ENCODE measurements at places on chromosomes 3 and 15. TPM values are rescaled to one million over a fixed set of nuclear protein-coding genes. Genes with fewer than 3 reads are reported as not detected.

- DNase-seq, result peak; percentile 47
Observed at GRCh38 chr3:184591789-184592188, 30.2 kb downstream of the EPHB3 start.

DNA sequence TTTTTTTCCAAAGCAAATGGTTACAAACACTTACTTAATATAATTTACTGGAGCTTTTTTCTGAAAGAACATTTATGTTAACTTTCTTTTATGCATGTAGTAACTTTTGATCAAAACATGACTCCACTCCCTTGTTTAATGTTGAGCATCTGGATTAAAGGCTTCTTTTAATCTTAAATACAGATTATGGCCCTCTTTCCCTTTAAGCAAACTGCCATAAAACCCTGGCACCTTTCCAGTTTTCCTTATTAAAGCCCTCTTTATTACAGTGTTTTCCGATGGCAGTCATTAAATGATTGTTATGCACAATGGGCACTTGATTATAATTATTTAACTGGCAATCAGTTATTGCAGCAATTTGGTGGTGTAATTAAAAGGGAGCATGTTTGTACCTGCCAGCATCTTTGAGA is 167.0 kb downstream of the VGLL4 start:
- DNase-seq, result no peak

DNA sequence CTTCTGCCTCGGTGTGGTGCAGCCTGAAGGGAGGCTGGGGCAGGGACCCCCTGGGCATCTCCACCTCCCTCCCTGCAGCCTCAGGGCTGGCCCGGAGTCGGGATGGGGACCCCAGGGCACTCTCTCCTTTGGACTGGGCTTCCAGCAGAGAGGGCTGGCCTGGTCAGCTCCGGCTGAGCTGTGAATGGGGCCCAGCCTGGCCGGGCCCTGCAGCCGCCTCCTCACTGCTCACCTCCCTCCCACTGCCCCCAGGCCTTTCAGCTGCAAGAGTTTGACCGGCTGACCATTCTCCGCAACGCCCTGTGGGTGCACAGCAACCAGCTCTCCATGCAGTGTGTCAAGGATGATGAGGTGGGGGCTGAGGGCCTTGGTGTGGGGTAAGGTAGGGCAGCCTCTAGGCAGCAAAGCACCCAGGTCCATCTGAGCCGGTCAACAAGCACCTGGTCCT is 36.0 kb downstream of the PSTPIP1 start:
- DNase-seq, result no peak

GRCh38 chr15:60563539-60564404 is 84.8 kb upstream of the ICE2 start:
- no peak for DNase-seq

GRCh38 chr3:103134023-103134724 is 699.4 kb downstream of the ZPLD1 start:
- no peak for DNase-seq

DNA sequence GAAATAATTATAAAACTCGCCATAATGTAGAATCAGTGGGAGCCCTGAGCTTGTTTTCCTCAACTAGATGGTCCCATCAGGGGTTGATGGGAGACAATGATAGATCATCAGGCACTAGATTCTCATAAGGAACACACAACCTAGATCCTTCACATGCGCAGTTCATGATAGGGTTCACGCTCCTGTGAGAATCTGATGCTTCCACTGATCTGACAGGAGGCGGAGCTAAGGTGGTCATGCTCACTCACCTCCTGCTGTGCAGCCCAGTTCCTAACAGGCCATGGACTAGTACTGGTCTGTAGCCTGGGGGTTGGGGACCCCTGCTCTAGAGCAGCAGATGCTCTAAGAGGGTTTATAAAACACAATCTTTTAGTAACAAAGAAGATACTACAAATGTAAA is 183.6 kb downstream of the ANXA2 start:
- DNase-seq, result no peak

DNA sequence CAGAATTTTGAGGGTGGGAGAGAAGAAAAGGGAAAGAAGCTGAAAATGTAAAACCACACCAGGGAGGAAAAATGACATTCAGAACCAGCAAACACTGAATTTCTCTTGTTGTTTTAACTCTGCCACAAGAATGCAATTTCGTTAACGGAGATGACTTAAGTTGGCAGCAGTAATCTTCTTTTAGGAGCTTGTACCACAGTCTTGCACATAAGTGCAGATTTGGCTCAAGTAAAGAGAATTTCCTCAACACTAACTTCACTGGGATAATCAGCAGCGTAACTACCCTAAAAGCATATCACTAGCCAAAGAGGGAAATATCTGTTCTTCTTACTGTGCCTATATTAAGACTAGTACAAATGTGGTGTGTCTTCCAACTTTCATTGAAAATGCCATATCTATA is 15.5 kb downstream of the GREM1 start:
- no peak for DNase-seq

DNA sequence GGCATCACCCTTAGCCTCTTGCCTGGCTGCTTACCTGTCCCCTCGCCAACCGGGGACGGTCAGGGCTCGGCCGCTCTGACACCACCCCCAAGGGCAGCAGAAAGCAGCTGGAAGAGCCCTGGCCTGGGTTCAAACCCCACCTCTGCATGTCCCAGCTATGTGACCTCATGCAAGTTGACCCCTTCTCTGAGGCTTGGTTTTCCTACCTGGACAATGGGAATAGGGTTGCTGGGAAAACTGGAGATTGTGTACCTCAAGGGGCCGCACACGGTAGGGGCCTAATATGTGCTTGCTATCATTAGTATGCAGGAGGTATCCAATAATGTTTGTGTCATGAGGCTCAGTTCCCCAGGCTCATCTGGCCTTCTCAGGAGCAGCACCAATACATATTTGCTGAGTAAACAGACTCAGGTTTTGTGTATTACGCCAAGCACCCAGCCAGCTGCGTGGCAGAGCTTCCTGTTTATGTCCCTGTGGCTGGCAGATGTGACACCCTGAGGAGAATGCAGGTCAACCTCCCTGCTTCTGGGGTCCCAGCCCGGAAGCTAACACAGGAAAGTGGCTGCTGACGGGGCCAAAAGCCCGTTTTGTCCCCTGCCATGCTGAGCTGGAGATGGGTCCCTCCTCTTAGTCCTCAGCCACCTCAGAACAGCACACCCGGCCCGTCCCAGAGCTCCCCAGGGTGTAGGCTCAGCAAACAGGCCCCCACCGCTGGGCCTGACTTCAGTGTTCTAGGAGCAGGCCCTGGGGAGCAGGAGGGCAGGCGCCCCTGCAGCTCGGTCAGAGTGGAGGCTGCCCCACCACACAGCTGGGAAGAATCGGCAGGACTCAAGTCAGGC is 29.7 kb downstream of the PLXND1 start:
- no peak for DNase-seq

GRCh38 chr3:185460719-185461350 is 38.0 kb downstream of the TMEM41A start:
- DNase-seq, result no peak

DNA sequence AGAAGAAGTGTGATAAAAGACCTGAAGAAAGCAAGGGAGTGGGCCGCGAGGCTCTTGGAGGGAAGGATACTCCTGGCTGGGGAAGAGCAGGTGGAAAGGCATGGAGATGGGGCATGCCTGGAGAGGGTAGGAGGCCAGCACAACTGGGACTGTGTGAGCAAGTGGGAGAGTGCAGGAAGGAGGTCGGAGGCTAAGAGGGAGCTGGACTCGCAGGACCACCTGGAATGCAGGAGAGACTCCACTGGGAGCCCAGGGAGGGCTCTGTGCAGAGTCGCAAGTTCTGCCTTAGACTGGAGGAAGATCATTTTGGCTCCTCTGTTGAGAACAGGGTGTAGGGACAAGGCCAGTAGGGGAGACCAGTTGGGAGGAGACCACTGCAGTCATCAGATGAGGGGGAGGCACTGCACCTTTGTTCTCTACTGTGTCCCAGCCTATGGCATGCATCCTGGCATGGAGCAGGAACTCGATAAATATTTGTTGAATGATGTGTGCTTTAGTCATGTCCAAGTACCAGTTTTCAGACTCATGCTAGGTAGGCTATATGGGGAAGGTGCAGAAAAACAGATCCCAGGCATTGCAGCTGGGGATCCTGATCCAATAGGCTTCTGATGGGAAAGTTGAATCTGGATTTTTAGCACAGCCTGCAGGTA is 13.7 kb downstream of the FAM107A start:
- no peak for DNase-seq

DNA sequence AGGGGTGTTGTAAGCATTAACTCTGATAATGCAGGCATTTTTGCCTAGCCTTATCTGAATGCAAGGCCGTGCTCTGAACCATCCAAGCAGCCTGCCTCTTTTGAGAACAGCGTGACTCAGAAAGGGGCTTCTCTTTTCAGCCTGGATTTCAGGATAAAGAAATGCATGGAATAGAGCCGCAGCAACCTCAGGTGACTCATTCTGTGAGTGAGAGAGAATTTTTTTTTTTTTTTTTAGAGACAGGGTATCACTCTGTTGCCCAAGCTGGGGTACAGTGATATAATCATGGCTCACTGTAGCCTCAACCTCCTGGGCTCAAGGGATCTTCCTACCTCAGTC is 20.6 kb upstream of the PDE8A start:
- DNase-seq, result no peak

DNA sequence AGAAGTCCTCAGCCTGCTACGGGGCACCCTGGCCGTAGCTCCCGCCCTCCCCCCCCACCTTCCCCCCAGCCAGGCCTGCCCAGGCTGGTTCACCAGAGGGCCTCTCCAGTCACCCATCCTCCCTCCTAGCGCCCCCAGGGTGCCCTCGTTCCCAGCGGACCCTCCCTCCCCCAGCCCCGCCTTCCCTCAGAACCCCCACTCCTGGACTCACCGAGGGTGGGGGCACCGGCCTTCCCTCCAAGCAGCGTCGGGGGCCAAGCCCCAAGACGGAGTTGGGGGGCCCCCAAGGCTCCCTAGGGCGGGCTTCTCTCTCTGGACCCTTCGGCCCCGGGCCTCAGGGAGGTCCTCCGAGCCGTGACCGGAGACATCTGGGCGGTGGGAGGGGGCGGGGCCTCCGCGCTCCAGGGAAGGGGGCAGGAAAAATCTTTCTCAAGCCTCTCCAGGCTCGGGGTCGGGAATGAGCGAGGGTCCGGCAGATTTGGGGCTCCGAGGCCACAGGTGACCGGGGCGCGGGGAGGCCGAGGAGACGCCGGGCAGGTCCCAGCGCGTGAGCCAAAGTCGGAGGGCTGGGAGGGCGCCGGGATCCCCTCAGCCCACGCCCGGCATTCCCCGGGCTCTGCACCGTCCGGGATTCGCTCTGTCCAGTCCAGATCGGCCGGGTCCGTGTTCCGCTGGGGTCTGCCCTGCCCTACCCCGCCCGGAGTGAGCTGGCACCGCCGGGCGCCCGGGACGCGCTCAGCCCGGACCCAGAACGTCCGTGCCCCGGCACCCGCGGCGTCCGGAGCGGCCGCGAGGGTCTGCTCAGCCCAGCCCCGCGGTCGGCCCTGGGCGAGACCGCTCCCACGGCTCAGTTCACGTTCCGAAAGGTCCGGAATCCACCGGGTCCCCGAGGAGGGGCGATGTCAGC is 999 bp downstream of the INSYN1 start:
- DNase-seq, result no peak

- DNase-seq, result no peak
Observed at GRCh38 chr3:171842864-171843518, at the start of gene TMEM212. TMEM212 (plus strand) TSS chr3:171843349; CDS start chr3:171843384, 35 bp downstream.

GRCh38 chr15:57069423-57069822 is 151.0 kb downstream of the TCF12 start:
- no peak for DNase-seq

- DNase-seq, result no peak
Observed at GRCh38 chr3:194579091-194579606, 54.1 kb downstream of the TMEM44 start.

DNA sequence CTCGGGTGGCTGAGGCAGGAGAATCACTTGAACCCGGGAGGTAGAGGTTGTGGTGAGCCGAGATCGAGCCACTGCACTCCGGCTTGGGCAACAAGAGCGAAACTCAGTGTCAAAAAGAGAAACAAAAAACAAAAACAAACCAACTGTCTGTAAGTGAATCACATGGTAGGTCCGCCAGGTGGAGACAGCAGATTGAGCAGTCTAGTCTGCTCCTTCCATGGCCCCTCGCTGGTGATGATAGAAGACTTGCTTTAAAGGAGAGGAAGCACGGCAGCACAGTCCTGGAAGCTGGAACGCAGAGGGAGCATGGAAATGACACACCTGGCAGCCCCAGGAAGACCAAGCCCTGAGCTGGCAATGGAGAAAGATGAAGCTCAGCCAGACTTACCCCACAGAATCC is 31.4 kb upstream of the MGLL start:
- no peak for DNase-seq

DNA sequence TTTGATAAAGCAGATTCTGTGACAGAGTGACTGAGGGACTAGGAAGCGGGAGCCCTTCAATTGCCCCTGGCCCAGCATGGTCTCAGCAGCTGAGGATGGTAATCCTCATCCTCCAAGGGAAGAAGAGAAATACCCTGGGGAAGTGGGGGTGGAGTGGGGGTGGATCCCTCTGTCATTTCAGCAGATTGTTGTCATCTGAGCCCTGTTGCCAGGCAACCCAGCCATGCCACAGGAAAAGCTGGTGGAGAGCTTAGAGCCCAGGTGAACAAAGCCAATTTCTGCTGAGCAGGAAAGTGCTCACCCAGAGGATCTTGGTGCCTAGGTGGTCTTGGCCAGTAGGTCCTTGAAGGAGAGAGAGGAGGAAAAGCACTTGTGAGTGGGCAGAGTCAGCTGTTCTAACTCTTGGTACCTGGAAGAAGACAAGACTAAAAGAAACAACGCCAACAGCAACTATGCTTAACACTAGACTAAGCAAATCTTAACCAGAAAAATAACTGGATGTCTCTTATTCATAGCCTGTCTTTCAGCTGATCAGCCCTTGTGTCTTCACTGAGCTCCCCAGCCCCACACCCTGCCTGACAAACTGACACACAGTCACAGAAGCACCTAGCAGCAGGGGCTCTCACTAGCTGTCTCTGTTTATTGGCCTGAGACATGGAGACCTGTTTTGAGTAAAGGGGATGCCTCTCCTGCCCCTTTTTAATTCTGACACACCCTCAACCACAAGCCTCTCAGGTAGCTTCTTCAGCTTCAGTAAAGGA is 40.1 kb upstream of the DCLK3 start:
- no peak for DNase-seq

DNA sequence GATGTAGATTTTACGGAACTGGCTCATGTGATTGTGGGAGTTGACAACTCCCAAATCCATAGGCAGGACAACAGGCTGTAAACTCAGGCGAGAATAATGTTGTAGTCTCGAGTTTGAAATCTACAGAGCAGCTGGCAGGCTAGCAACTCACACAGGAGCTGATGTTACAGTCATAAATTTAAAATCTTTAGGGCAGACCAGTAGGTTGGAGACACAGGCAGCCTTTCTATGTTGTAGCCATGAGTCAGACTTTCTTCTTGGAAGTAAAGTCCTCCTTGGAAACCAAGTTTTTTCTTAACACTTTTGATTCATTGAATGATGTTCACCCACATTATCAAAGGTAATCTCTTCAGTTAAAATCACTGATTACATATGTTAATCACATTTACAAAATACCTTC is 89.1 kb upstream of the ALCAM start:
- DNase-seq, result no peak

The ESYT3 gene
- polyA plus RNA-seq, result 39.8 TPM

The CNBP gene
- polyA plus RNA-seq, result 417 TPM

The PLSCR4 gene
- 71.1 TPM for polyA plus RNA-seq

The FAM107A gene
- 0.75 TPM for polyA plus RNA-seq

The THBS1 gene
- 147 TPM for polyA plus RNA-seq
